Common myeloid progenitor, CD34-positive (primary cell): ENCODE measurements at places on chromosomes 11 and 22.

- DNase-seq, result no peak
These were observed 5.6 kb downstream of the PLAAT3 start for GRCh38 chr11:63608353-63609345.

GRCh38 chr11:250740-251299 lies 14.0 kb downstream of the PSMD13 start:
- peak; percentile 52 for DNase-seq

DNA sequence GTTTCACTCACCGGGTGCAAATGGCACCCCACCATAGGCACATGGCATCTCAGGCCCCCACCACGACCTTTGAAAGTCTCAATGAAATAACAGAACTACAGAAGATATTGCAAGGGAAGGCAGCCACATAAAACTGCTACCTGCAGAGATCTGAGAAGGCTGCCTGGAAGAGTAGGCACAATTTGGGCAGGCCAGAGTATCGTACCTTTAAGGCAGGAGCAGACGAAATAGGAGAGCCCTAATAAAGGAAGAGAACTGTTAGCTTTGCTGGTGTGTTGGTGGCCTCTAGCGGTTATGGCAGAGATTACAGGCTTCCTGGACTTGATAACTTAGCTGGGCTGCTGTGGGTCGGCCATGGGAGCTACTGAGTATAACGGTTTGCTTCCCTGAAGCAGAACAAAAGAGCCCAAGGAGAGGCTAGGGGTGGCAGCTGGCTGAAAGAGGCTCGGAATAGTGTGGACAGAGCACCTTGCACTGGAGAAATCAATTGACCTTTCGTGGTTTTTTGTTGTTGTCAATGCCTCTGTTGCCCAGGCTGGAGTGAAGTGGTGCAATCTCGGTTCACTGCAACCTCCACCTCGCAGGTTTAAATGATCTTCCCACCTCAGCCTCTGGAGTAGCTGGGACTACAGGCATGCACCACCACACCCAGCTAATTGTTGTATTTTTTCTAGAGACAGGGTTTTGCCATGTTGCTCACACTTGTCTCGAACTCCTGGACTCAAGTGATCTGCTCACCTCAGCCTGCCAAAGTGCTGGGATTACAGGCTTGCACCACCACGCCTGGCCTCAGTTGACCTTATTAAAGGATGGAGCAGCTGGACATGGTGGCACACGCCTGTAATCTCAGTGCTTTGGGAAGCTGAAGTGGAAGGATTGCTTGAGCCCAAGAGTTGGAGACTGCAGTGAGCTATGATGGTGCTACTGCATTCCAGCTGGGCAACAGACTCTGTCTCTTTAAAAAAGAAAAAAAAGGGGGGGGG lies 4.8 kb downstream of the SDF2L1 start:
- peak; percentile 86 for DNase-seq

GRCh38 chr11:78253797-78254196 lies 65.1 kb downstream of the USP35 start:
- DNase-seq, result no peak

- peak; percentile 95 for DNase-seq
These were observed 20.5 kb downstream of the MRE11 start for GRCh38 chr11:94472916-94473799.

DNA sequence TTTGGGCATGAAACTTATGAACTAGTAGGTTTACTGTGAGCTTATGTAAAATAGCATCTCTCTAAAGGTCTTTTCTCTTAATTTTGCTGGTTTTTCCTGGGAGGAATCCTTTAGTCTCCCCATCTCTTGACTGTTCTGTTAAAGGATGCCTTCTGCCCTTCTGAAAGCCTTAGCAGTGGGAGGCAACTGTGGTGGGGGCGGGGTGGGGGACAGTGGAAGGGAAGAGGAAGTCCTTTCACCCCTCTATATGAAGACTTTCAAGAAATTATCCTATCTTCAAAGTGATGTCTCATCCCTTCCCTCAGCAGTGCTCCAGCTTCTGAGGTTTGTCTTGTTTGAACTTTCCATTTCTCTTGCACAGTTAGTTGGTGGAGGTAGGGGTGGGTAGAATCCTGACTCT lies 73.1 kb downstream of the ELP4 start:
- no peak for DNase-seq

GRCh38 chr22:45742866-45743450 lies 71.3 kb downstream of the ATXN10 start:
- no peak for DNase-seq

DNA sequence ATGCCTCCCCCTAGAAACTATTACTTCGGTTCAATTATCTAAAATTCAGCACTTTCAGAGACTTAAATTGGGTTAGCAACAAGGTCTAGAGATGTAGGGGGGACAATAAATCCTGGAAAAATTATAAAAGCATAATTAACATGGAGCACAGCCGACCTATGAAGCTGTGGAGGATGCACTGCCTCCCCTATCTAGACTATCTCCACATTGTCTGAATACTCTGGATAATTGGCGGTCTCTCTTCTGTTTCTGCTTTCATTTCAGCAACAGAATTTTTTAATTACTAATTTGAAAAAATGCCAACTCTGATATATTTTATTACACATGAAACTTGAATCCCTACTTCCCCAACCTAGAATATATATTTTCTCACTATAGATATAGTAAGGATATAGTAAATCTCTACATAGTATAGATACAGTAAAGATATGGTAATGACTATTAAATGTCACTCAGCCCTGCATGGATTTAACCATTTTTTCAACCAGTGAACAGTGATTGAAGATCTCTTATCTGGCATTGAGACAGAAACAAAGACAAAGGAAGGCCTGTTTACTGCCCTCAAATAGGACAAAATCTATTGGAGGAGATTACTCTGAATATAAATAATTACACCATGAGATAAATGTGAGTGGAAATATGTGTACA lies 157.6 kb downstream of the BLID start:
- DNase-seq, result no peak

- no peak for DNase-seq
These were observed 213.8 kb downstream of the DSCAML1 start for GRCh38 chr11:117583063-117583801.

GRCh38 chr11:61256710-61257482 lies 15.9 kb downstream of the PGA5 start:
- DNase-seq, result peak; percentile 90

DNA sequence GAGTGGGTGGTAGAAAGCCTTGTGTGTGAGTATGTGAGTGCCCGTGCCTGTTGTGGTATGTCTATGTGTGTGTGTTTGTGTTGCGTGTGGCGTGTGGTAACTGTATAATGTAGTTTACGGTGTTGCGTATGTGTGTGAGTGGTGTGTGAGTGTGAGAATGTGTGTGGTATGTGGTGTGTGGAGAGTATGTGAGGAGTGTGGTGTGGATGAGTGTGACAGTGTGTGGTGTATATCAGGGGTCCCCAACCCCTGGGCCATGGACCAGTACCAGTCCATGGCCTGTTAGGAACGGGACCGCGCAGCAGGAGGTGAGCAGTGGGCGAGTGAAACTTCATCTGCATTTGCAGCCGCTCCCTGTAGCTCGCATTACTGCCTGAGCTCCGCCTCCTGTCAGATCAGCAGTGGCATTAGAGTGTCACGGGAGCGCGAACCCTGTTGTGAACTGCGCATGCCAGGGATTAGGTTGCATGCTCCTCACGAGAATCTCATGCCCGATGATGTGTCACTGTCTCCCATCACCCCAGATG lies 5.7 kb downstream of the UPK3A start:
- DNase-seq, result no peak

DNA sequence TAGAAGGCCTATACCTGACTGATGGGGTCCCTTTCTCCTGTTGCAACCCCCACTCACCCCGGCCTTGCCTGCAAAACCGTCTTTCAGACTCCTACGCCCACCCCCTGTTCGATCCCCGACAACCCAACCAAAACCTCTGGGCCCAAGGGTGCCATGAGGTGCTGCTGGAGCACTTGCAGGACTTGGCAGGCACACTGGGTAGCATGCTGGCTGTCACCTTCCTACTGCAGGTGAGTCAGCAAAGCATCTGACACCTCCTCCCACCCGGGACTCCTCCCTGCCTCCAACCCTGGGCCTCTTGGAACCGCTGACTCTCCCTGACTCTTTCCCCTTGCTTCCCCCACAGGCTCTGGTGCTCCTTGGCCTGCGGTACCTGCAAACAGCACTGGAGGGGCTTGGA lies 1.2 kb downstream of the ROM1 start:
- no peak for DNase-seq

DNA sequence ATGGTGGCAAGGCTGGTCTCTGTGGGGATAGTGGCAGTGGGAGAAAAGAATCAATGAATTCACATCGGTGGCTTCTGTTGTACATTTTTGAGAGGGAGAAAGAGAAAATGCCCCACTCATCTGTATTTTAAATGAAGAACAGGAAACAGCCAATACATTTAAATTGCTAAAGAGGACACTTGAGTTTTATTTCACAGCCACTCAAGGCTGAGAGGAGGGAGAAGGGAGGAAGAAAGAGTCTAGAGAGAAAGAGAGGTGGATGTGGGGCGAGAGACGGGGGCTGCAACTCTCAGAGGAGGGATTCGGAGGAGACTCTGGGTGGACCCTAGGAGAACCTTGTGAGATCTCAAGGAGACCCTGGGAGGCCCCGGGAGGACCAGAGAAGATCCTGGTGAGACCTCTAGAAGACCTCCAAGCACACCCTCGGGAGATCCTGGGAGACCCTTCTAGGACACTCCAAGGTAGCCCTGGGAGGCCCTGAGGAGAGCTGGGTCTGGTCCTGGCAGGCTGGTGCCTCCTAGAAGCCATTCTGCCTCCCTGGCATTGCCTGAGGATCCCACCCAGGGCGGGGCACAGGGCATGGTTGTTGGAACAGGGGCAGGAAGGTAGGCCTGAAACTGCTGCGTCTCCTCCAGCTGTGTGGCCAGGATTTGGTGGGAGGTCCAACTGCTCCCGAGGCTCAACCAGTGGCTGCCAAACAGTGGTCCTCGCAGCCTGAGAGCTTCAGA lies 91.0 kb upstream of the SHISAL1 start:
- DNase-seq, result no peak

DNA sequence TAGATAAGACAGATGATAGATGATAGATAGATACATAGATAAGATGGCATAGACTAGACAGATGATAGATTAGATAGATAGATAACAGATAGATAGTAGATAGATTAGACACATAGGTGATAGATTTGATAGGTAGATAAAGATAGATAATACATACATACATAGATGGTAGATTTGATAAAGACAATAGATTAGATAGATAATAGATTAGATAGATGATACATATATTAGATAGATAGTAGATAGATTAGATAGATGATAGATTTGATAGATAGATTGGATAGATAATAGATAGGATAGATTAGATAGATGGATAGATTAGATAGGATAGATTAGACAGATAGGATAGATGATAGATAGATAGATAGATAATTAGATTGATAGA lies 327.6 kb downstream of the BRD1 start:
- no peak for DNase-seq

DNA sequence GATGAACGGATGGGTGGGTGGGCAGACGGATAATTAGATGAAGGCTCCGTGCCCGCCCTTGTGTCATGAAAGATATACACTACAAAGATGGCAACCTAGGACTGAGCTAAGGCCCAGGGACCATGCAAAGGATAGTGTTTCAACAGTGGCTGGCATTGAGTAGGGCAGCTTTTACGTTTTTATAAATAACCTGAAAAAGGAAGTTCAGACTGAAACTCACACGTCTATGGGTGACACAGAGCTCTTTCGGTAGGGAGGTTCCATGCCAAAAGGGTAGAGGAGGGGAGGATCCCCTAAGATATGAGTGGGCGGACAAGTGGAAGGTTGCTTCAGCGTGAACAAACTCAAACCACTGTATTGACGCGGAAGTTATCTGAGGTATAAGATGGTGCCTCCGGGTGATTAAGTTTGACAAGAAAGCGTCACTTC lies 90.5 kb downstream of the UBASH3B start:
- DNase-seq, result no peak

GRCh38 chr11:35275786-35276170 lies 136.8 kb downstream of the CD44 start:
- DNase-seq, result no peak

DNA sequence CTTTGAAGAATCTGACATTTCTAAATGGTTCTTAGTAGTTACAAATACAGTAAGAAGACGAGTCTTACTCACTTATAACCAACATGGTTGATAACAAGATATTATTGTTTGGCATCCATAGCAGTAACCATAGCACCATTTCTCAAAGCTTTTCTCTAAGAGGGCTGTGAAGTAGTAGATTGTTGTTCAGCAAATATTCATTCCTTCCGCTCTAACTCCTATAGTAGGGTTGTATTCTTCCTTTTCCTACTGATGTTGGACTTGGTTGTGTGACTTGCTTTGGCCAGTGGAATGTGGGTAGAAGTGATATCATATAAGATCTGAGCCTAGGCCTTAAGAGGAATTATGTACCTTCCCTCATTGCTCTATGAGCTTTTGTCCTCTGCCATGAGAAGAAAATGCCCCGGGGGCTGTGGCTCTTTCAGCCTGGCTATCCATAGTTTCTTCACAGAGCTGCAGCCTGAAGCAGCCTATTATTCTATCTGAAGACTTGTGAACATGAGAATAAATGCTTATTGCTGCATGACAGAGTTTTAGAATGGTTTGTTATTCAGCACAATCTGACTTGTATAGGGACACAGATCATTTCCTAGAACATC lies 28.9 kb upstream of the ZBED5 start:
- DNase-seq, result no peak

DNA sequence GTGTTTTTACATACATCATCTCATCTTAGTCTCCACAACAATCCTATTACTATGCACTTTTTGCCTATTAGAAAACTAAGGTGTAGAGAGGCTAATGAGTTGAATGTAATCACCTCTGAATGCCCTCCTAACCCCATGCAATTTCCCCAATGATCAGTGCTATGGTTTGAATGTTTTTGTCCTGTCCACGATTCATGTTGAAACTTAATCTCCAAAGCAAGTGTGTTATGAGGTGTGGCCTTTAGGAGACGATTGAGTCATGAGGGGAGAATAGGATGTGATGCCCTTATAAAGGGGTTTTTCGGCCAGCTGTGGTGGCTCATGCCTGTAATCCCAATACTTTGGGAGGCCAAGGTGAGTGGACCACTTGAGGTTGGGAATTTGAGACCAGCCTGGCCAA lies 2.0 kb upstream of the CCDC73 start:
- DNase-seq, result no peak

- no peak for DNase-seq
These were observed 453.6 kb downstream of the MN1 start for GRCh38 chr22:27347951-27348350.

DNA sequence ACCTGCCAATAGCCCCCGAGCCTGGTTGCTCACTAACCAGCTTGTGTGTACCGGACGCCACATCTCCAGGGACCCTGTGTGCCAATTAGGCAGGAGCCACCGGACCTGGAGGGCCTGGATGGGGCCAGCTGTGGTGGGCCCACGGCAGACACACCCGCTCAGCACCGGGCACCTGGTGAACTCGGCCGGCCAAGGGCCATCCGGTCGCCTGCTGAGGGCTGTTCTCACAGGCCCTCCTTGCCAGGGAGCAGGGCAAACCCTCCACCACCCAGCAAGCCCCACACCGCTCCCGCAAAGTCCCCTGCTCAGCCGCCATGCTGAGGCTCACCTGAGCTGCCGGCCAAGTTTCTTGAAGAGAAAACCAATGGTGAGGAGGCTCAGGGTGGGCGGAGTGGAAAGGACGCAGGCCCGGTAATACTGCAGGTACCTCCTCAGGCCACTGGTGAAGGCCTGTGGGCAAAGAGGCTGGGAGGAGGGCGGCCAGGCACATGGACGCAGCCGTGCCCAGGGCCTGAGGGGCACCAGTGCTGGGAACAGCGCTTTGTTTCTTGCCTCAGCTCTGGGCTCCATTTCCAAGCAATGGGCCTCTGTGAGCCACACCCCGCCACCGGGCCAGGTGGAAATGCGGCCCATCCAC lies 17.1 kb downstream of the TUBGCP6 start:
- DNase-seq, result no peak
